ENCODE measurements at places on chromosomes 3 and 15. TPM values are rescaled to one million over a fixed set of nuclear protein-coding genes. Genes with fewer than 3 reads are reported as not detected.

The HAPLN3 gene
- total RNA-seq, result 16.9 TPM

The SLC38A3 gene
- total RNA-seq, result 2.0 TPM

The SAMMSON gene
- total RNA-seq, result not detected

The FBXO40 gene
- total RNA-seq, result not detected

The TMEM212 gene
- not detected for total RNA-seq

The POTEB2 gene
- total RNA-seq, result not detected

The CCDC13 gene
- total RNA-seq, result 1.2 TPM

The GOLGB1 gene
- 45.4 TPM for total RNA-seq

The PRSS50 gene
- total RNA-seq, result not detected

The TLR9 gene
- total RNA-seq, result not detected

The ITIH1 gene
- 0.98 TPM for total RNA-seq

GRCh38 chr3:82409842-82410241 is 648.4 kb upstream of the GBE1 start:
- H3K4me3 ChIP-seq, result no peak overlapping the region
- no peak overlapping the region for H3K27ac ChIP-seq
- H3K36me3 ChIP-seq, result no peaks in the 10 kb centered on the region
- H3K4me1 ChIP-seq, result no peaks in the 10 kb centered on the region
- H3K27me3 ChIP-seq, result no peaks in the 10 kb centered on the region

DNA sequence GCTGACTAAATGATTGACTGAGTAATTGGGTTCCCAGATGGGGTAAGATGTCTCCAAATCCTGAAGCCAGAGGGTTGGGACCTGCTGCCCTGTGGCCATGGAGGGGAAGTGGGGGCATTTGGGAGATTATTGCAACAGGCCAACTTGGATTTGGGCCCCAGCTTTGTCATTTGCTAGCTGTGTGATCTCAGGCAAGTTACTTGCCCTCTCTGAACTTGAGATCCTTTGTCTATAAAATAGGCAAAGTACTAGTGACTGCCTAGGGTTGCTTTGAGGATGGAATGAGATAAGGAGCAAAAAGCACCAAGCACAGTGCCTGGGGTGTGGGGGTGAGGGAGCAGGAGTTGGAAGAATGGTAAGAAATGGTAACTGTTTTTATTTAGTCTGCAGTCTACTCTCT is 4.4 kb upstream of the INSYN1 start:
- peaks cover 13% of the 10 kb centered on the region for H3K4me1 ChIP-seq
- H3K27me3 ChIP-seq, result no peaks in the 10 kb centered on the region
- DNase-seq, result no peak
- H3K36me3 ChIP-seq, result no peaks in the 10 kb centered on the region

DNA sequence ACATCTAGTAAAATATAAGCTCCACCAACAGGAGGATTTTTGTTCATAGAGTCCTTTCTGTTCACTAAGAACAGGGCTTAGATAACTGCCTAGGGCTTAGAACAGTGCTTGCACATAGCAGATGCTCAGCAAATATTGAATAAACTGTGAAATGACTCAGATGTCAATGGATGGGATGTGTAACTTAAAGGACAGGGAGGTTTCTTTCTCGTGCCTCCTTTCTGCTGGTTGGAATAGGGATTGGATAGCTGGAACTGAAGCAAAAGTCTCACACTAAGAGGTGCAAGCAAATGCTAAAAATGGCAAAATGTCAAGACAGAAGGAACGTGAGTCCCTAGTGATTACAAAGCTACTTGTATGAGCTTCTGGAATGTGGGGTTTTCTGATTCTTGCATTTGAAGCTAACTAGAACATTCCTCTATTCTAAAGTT is 392.8 kb upstream of the WNT5A start:
- no peak overlapping the region for H3K4me3 ChIP-seq
- H3K4me1 ChIP-seq, result no peaks in the 10 kb centered on the region
- H3K27me3 ChIP-seq, result no peaks in the 10 kb centered on the region
- no peak overlapping the region for H3K27ac ChIP-seq
- no peak for DNase-seq

DNA sequence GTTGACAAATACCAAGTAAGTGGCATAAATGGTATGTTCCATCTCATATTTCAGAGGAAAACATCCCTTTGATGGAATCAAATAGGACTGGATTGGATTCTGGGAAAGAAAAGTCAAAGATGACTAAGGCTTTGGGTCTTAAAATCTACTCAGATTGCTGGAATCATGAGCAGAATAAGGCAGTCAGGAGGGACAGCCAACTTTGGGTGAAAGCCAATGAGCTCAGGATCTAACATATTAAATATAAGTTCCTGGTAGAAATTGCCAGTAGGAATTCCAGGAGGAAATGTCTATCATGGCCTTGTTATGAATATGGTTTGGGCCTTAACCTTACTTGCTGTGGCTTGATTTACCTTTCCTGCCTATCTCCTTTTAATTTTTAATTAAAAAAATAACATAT is 55.3 kb downstream of the ISL2 start:
- no peak for DNase-seq
- H3K4me1 ChIP-seq, result no peaks in the 10 kb centered on the region
- H3K4me3 ChIP-seq, result no peak overlapping the region
- H3K36me3 ChIP-seq, result no peaks in the 10 kb centered on the region
- H3K27me3 ChIP-seq, result no peaks in the 10 kb centered on the region

GRCh38 chr3:160378331-160379109 is 20.5 kb downstream of the IFT80 start:
- no peak overlapping the region for H3K4me3 ChIP-seq
- H3K36me3 ChIP-seq, result no peaks in the 10 kb centered on the region
- H3K27ac ChIP-seq, result no peak overlapping the region
- H3K4me1 ChIP-seq, result no peaks in the 10 kb centered on the region
- no peaks in the 10 kb centered on the region for H3K27me3 ChIP-seq
- no peak for DNase-seq

DNA sequence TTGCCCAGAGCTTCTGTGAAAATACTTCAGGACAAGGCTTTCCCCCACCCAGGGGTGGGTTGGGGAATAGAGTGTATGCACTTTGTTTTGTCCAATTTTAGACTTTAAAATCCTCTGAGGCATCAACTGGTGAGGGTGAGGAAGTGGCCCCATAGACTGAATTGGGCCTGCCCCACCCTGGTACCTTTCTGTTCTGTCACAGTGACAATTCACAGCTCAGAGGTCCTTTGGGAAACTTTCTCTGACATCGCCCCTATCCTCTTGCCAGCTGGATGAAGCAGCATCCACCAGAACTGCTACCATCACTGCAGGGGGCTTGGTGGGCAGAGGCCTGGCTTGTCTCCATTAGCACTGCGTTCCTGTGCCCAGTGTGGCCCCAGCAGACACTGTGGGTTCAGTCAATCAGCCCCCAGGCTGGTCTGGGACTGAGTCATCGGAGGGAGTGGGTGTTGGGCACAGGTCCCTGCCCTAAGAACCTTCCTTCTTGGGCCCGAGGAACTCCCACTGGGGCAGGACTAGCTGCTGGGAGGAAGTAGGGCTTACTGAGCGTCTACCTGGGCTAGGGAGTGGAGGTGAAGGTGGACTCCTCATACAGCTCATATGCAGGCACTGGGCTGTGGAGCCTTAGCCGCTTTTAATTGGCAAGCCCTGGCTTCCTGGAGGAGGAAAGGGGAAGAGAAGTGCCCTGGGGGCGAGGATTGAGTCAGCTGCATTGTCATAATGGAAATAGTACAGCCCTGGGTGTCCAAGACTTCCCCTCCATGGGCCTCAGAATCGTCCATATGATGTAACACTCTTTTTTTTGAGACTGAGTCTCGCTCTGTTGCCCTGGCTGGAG is 1.5 kb upstream of the PPM1M start:
- peaks cover under 1% of the 10 kb centered on the region for H3K36me3 ChIP-seq
- peak overlapping the region; percentile 7 for H3K27ac ChIP-seq
- H3K4me3 ChIP-seq, result no peak overlapping the region
- peaks cover 48% of the 10 kb centered on the region for H3K4me1 ChIP-seq
- H3K27me3 ChIP-seq, result no peaks in the 10 kb centered on the region

GRCh38 chr15:65579762-65580161 is 31.2 kb downstream of the INTS14 start:
- no peak for DNase-seq
- peaks cover 48% of the 10 kb centered on the region for H3K36me3 ChIP-seq
- peaks cover 5% of the 10 kb centered on the region for H3K4me1 ChIP-seq
- no peak overlapping the region for H3K27ac ChIP-seq

GRCh38 chr3:42250761-42251160 is 15.2 kb downstream of the CCK start:
- no peaks in the 10 kb centered on the region for H3K36me3 ChIP-seq
- H3K4me3 ChIP-seq, result no peak overlapping the region
- no peak overlapping the region for H3K27ac ChIP-seq
- H3K4me1 ChIP-seq, result no peaks in the 10 kb centered on the region
- DNase-seq, result no peak

DNA sequence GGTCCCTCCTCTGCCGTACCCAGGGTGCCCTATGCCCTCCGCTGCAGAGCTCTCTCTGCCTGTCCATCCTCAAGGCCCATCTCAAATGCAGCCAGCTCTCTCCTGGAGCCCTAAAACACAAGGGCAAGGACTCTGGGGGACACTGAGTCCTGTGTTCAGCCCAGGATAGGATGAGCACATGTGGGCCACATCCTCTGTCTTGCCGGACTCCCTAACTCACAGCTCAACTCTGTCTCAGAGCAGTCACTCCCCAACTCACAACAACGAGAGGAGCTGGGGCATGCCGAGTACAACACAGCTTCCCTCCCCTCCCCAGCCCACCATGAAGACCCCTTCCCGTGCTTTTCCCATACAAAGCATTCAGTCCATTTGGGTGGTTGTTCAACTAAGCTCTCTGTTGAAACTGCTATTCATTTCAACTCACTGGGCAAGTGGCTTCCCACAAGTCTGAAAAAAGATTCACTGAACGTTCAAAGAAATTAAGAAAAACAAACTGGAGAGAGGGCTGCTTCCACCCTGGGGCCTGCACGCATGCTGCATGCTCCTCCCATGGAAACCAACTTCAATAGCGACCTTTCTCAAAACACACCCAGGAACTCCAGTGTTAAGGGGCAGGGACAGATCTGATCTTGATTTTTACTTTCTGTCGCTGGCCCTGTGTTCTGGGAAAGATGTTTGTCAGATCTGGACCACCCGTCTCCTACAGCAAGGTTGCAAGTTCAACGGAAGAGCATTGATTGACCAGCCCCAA is 124.3 kb upstream of the IGF1R start:
- DNase-seq, result no peak
- H3K4me1 ChIP-seq, result peaks cover 5% of the 10 kb centered on the region
- H3K27me3 ChIP-seq, result no peaks in the 10 kb centered on the region

DNA sequence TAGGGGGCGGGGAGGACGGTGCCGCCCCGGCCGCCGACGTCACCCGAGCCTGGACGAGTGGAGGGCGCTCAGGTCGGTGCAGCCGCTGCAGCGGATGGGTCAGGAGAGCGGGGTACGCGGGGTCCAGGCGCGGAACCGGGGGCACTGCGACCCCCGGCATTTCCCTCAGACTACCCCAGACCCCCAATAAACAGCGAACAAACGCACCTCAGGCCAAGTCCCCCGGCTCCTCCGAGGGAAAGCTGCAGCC is 78.9 kb downstream of the IQSEC1 start:
- H3K27ac ChIP-seq, result peak overlapping the region; percentile 84
- H3K36me3 ChIP-seq, result no peaks in the 10 kb centered on the region
- H3K4me1 ChIP-seq, result peaks cover 26% of the 10 kb centered on the region
- no peak for DNase-seq
- H3K4me3 ChIP-seq, result peak overlapping the region; percentile 71

- DNase-seq, result no peak
- H3K36me3 ChIP-seq, result no peaks in the 10 kb centered on the region
- no peaks in the 10 kb centered on the region for H3K27me3 ChIP-seq
- H3K27ac ChIP-seq, result no peak overlapping the region
- H3K4me1 ChIP-seq, result no peaks in the 10 kb centered on the region
- no peak overlapping the region for H3K4me3 ChIP-seq
Observed at GRCh38 chr15:54520616-54521015, 542.4 kb downstream of the UNC13C start.

DNA sequence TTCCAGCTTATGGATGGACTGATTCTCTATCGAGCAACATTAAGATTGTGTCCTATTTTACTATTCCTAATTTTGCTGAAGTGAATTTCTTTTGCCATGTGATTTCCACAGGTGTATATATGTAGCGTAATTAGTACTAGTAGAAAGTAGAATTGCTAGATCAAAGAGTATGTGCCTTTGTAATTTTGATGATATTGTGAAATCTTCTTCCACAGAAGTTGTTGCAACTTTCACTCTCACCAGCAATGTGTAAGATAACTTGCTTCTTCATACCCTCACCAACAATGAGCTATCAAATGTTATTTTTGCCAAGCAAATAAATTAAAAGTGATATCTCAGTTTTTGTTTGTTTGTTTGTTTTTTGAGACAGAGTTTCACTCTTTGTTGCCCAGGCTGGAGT is 5.4 kb downstream of the PGBD4 start:
- H3K4me3 ChIP-seq, result no peak overlapping the region
- H3K36me3 ChIP-seq, result no peaks in the 10 kb centered on the region
- no peak for DNase-seq
- no peaks in the 10 kb centered on the region for H3K27me3 ChIP-seq
- H3K4me1 ChIP-seq, result peaks cover 7% of the 10 kb centered on the region

- no peaks in the 10 kb centered on the region for H3K27me3 ChIP-seq
- DNase-seq, result no peak
- no peak overlapping the region for H3K4me3 ChIP-seq
- no peak overlapping the region for H3K27ac ChIP-seq
- no peaks in the 10 kb centered on the region for H3K36me3 ChIP-seq
Observed at GRCh38 chr15:34802803-34803750, 7.7 kb upstream of the ACTC1 start.

DNA sequence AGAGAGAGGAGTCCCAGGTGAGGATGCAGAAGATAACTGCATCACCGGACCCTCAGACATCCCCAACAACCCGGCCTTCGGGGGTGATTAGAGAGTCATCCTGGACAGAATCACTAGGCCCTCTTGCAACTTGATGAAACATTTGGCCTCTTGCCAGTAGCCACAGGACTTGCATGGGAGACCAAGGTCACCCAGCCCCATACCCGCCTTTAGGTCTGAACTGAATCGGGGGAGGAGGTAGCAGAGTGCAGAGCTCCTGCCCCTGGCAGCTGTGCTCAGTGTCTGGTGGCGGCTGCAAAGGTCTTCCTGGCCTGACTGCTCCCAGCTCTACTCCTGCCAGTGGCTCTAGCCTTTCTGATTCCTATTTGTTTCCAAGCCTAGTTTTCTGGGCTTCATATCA is 12.4 kb downstream of the PIF1 start:
- peaks cover 5% of the 10 kb centered on the region for H3K4me1 ChIP-seq
- H3K36me3 ChIP-seq, result no peaks in the 10 kb centered on the region
- no peak for DNase-seq
- no peak overlapping the region for H3K27ac ChIP-seq

DNA sequence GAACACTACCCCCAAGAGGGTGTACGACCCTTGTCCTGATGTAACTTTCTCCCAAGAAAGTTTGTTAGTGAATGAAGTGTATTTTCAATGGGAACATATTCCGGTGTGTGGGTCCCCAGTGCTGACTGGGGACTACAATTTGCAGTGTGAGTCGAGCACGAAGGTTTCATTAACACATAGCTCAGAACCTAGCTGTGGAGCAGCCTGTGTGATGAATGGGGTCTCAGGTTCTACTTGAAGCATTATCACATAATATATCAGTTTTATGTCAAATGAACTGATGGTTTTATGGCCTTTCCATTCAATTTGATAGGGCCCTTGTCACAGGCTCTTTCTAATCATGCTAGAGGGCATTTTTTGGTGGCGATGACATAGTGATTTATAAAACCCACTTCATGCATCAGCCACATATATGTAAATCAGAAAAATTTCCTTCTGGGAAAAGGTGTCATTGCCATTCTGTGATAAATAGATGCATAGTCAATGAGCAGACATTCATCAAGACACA is 44.1 kb downstream of the RETNLB start:
- no peaks in the 10 kb centered on the region for H3K27me3 ChIP-seq
- no peak for DNase-seq
- H3K4me3 ChIP-seq, result no peak overlapping the region
- no peaks in the 10 kb centered on the region for H3K4me1 ChIP-seq

GRCh38 chr15:65409036-65409631 is 13.6 kb downstream of the IGDCC4 start:
- no peaks in the 10 kb centered on the region for H3K36me3 ChIP-seq
- peaks cover 12% of the 10 kb centered on the region for H3K4me1 ChIP-seq
- DNase-seq, result no peak
- peak overlapping the region; percentile 42 for H3K27ac ChIP-seq
- no peaks in the 10 kb centered on the region for H3K27me3 ChIP-seq
